ENCODE measurements at places on chromosomes 2 and 18. TPM values are rescaled to one million over a fixed set of nuclear protein-coding genes. Genes with fewer than 3 reads are reported as not detected.
A peak's percentile ranks its signal among the peaks of the same experiment; 100 is the strongest.

Gene PROKR1
- not detected for total RNA-seq

DNA sequence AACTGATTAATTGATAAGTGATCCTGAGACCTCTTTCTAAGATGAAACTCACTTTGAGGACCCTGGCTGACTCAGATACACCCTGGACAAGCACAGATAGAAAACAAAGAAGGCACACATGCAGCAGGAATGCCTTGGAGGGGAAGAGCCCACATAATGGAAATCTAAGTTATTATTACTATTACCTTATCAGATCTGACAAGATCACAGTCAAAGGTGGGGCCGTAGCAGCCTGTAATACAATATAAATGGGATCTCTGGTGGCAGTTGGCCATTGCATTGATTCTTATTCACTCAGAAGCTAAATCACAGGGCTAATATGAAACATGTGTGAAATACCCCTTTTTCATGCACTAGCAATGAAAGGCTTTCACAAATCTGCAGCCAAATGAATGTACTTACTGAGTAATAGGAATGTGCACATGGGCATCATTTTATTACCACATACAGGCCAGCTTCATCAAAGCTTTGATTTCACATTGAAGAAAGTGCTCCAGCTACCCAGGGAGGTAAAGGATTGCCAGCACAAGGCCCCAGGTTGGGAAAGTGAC lies 84.0 kb downstream of the ZBTB7C start:
- no peak overlapping the region for H3K4me3 ChIP-seq
- peaks cover 61% of the 10 kb centered on the region for H3K4me1 ChIP-seq
- no peaks in the 10 kb centered on the region for H3K27me3 ChIP-seq
- H3K27ac ChIP-seq: no peak overlapping the region
- no peaks in the 10 kb centered on the region for H3K36me3 ChIP-seq

- no peaks in the 10 kb centered on the region for H3K36me3 ChIP-seq
- H3K4me3 ChIP-seq: no peak overlapping the region
- H3K4me1 ChIP-seq: peaks cover 4% of the 10 kb centered on the region
- no peak overlapping the region for H3K27ac ChIP-seq
These were observed 43.8 kb downstream of the SH2D6 start for GRCh38 chr2:85462322-85462721.

GRCh38 chr2:101305492-101306078 lies 2.9 kb downstream of the RNF149 start:
- H3K27ac ChIP-seq: no peak overlapping the region
- H3K36me3 ChIP-seq: peaks cover 28% of the 10 kb centered on the region
- DNase-seq: no peak
- H3K27me3 ChIP-seq: no peaks in the 10 kb centered on the region
- H3K4me1 ChIP-seq: peaks cover 38% of the 10 kb centered on the region

- H3K27me3 ChIP-seq: no peaks in the 10 kb centered on the region
- peaks cover 6% of the 10 kb centered on the region for H3K4me1 ChIP-seq
- no peak for DNase-seq
These were observed 17.0 kb upstream of the BCL2 start for GRCh38 chr18:63336366-63337099.

DNA sequence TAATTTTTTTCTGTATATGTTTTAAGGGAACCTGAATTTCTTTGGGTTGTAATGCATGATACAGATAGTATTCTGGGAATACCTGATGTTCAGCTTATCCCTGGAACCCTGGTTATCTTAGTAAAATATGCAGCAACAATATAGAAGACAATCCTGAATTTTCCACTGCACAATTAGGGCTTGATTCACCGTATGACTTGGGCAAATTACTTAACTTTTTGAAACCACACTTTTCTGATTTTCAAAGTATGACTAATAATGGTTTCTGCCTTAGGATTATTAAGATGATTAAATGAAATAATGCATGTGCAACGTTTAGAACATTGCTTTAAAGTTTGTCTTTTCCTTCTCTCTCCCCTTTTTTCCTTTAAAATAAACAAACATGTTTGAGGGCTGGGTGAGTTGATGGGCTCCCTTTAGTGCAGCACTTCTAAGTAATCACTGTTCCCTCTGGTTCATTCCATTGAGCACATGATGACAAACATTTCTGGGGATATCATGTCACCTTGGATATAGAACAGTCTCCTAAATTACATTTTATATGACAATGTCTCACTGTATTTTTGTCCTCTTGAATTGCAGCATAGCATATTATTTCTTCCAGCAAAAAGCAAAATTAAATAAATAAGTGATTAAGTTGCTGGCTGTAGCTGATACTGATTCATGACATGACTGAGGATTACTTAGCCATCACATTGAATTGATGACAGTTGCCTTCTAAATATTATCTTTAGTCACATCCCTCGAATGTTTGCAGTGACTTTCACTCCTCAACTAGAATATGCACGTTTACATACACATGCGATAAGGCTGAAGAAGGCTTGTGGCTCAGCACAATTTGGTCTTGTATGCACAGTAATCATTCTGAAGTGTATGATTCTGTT lies 254.5 kb downstream of the NEDD4L start:
- H3K27ac ChIP-seq: no peak overlapping the region
- peaks cover 34% of the 10 kb centered on the region for H3K4me1 ChIP-seq
- H3K4me3 ChIP-seq: no peak overlapping the region
- H3K27me3 ChIP-seq: no peaks in the 10 kb centered on the region
- DNase-seq: no peak

DNA sequence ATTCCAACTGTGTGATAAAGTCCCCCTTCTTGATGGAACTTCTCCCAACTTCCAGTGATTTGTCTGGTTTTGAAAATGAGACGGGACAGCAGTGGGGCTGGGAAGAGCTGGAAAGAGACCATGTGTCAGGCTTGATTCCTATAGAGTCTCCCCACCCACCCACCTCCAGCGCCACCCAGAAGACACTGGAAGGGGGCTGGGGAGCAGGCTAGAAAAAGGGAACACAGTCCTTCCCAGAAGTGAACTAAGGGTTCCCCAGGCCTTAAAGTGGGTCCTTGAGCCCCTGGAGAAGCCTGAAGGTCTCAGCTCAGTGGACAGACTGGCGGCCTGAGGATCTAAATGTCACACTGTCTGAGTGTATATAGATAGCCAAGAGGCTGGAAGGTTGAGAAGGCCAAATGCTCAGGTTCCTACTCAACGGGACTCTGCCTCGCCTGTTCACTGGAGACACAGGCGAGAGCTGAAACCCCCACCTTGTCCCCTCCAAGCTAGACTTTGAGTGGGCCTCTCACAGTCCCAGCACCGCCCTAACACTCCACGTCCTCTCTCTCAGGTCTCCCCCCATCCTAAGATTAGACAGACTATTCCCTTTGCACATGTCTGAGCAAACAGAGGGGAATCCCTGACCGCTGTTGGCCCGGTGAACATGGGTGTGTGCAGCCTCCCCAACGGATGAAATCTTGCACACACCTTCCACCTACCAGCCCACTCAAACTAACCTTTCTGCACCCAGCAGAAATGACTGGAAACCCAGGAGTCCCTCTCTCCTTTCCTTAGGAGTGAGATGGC lies 1.6 kb downstream of the PKDCC start:
- peaks cover 35% of the 10 kb centered on the region for H3K36me3 ChIP-seq
- no peak overlapping the region for H3K27ac ChIP-seq
- H3K27me3 ChIP-seq: no peaks in the 10 kb centered on the region
- DNase-seq: peak; percentile 32
- H3K4me3 ChIP-seq: peak overlapping the region; percentile 88
- peaks cover 58% of the 10 kb centered on the region for H3K4me1 ChIP-seq
